ENCODE measurements at places on chromosomes 2 and 18. TPM values are rescaled to one million over a fixed set of nuclear protein-coding genes. Genes with fewer than 3 reads are reported as not detected.

DNA sequence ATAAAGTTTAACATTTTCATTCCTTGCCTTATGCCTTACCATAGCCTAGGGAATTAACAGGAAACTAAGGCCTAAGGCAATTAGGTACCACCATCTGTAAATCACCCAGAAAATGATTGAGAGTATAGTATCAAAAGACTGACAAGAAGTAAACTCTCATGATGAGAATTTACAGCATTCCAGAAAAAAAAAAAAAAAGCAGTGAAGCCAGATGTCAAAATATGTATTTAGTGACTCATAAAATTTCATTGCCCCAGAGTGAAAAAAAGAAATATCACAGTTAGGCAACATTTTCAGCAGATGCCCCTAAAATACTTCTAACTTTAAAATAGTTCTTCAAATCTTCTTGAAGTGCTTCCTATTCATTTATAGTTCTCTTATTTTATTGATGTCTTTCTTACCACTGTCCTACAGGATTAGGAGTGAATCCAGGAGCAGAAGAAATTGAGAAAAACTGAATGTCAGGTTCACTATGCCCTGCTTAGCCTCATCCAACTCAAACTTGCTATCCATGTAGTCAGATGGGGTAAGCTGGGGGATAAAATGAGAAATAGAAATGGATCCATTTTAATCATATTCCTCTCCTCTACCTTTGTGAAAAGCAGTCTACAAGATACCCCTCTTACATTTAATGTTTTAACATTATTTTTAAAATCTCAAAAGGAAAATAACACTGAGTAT lies 57.3 kb upstream of the TANK start:
- no peaks in the 10 kb centered on the region for H3K36me3 ChIP-seq
- no peak overlapping the region for H3K4me3 ChIP-seq
- H3K27ac ChIP-seq = no peak overlapping the region
- no peaks in the 10 kb centered on the region for H3K27me3 ChIP-seq

GRCh38 chr18:78645216-78645615 lies 334.4 kb upstream of the SALL3 start:
- no peak overlapping the region for H3K27ac ChIP-seq
- no peaks in the 10 kb centered on the region for H3K4me1 ChIP-seq
- H3K36me3 ChIP-seq = no peaks in the 10 kb centered on the region
- H3K4me3 ChIP-seq = no peak overlapping the region
- no peak for DNase-seq

DNA sequence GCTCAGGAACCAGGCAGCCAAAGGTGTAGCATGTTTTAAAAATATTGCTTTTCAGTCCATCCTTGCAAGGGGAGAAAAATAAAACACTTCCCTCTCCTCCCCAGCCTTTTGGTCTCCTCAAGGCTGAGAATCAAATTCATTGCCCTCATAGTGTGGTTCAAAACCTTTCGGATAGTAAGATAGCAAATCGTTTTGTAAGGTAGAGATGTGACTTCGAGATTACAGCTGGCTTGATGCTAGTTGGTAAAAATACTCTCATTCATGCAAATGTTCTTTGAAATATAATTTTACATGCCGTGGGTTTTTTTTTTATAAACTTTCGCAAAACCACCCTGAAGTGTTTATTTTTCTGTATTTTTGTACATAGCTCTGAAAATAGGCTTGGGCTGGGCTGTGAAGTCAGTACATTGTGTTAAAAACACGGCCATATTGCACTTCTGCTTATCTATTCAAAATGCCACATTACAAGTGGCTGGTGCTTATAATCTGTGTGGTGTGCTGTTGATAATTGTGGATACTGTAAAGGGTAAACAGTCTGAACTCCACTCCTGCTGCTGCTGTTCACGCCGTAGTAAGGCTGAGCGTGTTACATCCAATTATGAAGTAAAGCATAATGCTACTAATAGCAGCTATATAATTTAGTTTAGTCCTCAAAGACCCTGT lies 172.0 kb upstream of the SIX3 start:
- H3K4me3 ChIP-seq = no peak overlapping the region
- H3K27me3 ChIP-seq = peaks cover 23% of the 10 kb centered on the region
- H3K36me3 ChIP-seq = no peaks in the 10 kb centered on the region
- H3K27ac ChIP-seq = no peak overlapping the region

GRCh38 chr2:105328281-105329196 lies 996 bp downstream of the TGFBRAP1 start:
- H3K4me1 ChIP-seq = peaks cover 25% of the 10 kb centered on the region
- H3K27me3 ChIP-seq = no peaks in the 10 kb centered on the region
- peaks cover under 1% of the 10 kb centered on the region for H3K36me3 ChIP-seq
- H3K4me3 ChIP-seq = peak overlapping the region; percentile 50

- H3K36me3 ChIP-seq = no peaks in the 10 kb centered on the region
- peak; percentile 72 for DNase-seq
- no peak overlapping the region for H3K4me3 ChIP-seq
- no peaks in the 10 kb centered on the region for H3K27me3 ChIP-seq
- peak overlapping the region; percentile 33 for H3K27ac ChIP-seq
Observed at GRCh38 chr2:39494784-39495251, 57.7 kb upstream of the MAP4K3 start.

ALPI gene
- total RNA-seq = not detected

- peaks cover 8% of the 10 kb centered on the region for H3K27me3 ChIP-seq
- no peak overlapping the region for H3K4me3 ChIP-seq
- H3K4me1 ChIP-seq = peaks cover 45% of the 10 kb centered on the region
Observed at GRCh38 chr2:236973343-236973980, 112.2 kb upstream of the COPS8 start.

DNA sequence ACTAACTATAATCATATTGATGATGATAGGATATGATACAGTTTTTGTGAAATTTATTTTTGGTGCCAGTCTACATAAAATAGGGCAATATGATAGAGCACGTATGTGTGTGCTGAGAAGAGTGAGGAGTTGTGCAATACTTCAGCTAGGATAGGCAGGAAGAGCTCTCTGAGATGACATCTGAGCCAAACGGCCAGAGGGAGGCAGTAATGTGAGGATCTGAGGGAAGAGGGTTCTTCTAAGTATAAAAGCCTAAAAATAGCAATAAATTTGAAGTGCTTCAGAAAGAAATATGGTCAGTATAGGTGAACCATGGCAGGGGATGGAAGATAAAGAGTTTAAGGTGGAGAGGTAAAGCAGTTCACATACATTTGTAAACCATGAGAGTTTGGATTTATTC lies 102.5 kb downstream of the OLA1 start:
- no peaks in the 10 kb centered on the region for H3K4me1 ChIP-seq
- H3K27ac ChIP-seq = no peak overlapping the region
- H3K36me3 ChIP-seq = no peaks in the 10 kb centered on the region
- no peak overlapping the region for H3K4me3 ChIP-seq
- no peak for DNase-seq
- H3K27me3 ChIP-seq = no peaks in the 10 kb centered on the region

FTCDNL1 gene
- total RNA-seq = 2.6 TPM

SIGLEC15 gene
- 0.09 TPM for total RNA-seq

GRCh38 chr18:43559507-43559906 lies 282.2 kb upstream of the SYT4 start:
- no peak overlapping the region for H3K27ac ChIP-seq
- DNase-seq = no peak
- no peaks in the 10 kb centered on the region for H3K4me1 ChIP-seq
- H3K4me3 ChIP-seq = no peak overlapping the region
- no peaks in the 10 kb centered on the region for H3K27me3 ChIP-seq

GRCh38 chr2:108428286-108429009 lies 20.6 kb upstream of the GCC2 start:
- H3K27me3 ChIP-seq = no peaks in the 10 kb centered on the region
- no peak overlapping the region for H3K27ac ChIP-seq
- H3K4me3 ChIP-seq = no peak overlapping the region
